ENCODE measurements at places on chromosomes 16 and 17.
A peak's percentile ranks its signal among the peaks of the same experiment; 100 is the strongest.

GRCh38 chr16:89507214-89507833 lies 879 bp upstream of the SPG7 start:
- no peak for DNase-seq

DNA sequence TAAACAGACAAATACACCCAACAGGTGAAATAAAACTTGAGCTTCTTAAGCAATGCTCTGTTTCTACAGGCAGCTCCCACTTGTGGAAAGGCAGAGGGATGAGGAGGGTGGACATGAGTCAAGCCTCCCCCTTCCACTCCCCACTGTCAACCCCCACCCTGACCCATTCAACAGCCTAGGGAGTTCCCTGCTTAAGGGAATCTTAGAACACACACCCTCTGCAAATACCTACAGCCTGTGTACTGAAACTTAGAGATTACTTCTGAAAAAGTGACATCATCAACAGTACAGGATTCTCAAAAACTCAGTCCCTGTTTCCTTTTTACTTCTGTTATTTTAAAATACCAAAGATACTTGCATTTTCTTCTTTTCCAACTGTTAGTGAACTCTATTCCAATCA lies 345.4 kb downstream of the SOX9 start:
- DNase-seq, result no peak

- DNase-seq, result no peak
These were observed 2.5 kb upstream of the ZFHX3 start for GRCh38 chr16:73050201-73051099.

- DNase-seq, result peak; percentile 32
These were observed 11.4 kb downstream of the DYNC1LI2 start for GRCh38 chr16:66740010-66740409.

DNA sequence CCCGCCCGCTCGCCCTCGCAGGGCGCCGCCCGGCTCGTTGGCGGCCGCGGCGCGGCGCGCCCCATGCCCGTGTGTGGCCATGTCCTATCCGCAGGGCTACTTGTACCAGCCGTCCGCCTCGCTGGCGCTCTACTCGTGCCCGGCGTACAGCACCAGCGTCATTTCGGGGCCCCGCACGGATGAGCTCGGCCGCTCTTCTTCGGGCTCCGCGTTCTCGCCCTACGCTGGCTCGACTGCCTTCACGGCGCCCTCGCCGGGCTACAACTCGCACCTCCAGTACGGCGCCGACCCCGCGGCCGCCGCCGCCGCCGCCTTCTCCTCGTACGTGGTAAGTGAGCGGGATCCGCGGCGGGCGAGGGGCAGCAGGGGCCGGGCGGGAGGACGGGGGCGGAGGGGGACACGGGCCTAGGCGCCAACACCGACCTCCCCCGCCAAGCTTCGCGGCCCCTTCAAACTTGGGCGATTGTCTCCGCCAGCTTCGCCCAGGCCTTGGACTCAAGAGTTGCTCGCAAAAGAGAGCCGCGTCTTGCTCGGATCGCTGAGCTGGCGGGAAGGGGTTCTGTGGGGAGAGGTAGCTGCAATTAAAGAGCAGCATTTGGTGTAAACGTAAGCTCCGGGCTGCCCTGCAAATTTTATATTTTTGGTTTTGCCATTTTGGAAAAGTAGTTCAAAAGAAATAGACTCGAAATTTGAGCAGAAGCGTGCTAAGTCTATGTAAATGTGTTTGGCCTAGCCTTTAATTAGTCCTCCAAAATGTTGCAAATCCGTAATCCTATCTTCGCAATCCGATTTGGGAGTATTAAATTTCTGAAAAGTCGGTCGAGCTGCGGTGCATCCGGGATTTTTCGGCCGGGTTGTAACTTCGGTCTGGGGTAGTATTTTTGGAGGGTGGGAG lies 702 bp downstream of the IRX5 start:
- peak; percentile 55 for DNase-seq

GRCh38 chr17:49490276-49490675 lies 4.8 kb upstream of the NGFR start:
- no peak for DNase-seq

DNA sequence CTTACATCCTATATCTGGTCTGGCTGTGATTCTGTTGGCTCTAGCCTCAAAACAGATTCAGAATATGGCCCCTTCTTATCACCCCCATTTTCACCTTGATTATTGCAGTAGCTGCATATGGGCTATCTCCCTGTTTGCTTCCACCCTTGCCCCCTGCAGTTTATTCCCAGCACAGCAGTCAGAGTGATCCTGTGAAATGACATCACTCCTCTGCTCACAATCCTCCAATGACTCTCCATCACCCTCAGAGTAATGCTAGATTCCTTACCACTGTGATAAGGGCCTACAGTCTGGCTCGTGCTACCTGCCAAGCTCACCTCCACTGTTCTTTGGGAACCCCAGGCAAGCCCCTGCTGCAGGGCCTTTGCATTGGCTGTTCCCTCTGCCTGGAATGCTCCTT lies 92.5 kb downstream of the ASIC2 start:
- DNase-seq, result peak; percentile 31

- no peak for DNase-seq
These were observed 436.1 kb upstream of the GOT2 start for GRCh38 chr16:59170099-59170712.

DNA sequence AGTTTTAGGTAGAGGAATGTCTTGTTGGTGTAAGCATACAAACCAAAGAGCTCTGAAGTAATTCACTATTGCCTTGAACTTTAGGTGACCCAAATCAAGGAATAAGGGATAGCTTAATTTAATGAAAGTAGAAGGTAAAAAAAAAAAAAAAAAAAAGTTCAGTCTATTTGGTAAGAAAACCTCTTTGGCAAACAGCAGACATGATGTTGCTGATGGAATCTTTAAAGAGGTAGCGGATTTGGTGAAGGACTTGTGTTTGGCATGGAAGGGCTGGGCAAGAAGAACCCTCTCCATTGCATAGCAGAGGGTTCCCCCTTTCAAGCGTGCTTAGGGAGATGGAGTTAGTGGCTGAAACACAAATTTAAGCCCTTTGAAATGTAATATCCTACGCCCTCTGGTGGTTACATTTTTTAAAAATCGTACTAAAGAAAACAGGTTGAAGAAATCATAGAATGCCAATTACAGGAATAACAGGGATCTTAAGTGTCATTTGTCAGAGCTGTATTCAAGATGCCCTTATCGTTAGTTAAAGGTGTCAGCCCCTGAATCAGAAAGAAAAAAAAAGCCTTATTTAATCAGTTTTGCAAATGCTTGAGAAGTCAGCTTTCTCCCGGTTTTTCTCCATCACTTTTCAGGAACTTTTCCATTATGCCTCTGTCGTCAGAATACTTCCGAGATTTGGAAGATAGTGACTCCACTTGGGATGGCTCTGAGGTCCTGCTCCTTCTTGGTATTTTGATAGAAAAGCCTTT lies 383.1 kb downstream of the KCNJ2 start:
- DNase-seq, result no peak

GRCh38 chr17:199191-199604 lies 17.7 kb upstream of the DOC2B start:
- no peak for DNase-seq

- no peak for DNase-seq
These were observed 1.8 kb upstream of the MT2A start for GRCh38 chr16:56606476-56607108.

GRCh38 chr17:81858170-81858966 lies 2.0 kb downstream of the P4HB start:
- no peak for DNase-seq

GRCh38 chr16:74650966-74651567 lies 15.6 kb downstream of the RFWD3 start:
- DNase-seq, result no peak

- DNase-seq, result peak; percentile 5
These were observed 45.3 kb downstream of the MPRIP start for GRCh38 chr17:17087424-17088015.

GRCh38 chr16:11118479-11118878 lies 137.5 kb downstream of the SOCS1 start:
- DNase-seq, result no peak

GRCh38 chr16:9082422-9082821 lies 9.0 kb upstream of the HAPSTR1 start:
- no peak for DNase-seq

- peak; percentile 98 for DNase-seq
These were observed 5.6 kb downstream of the ZNF598 start for GRCh38 chr16:2003827-2004641.

- no peak for DNase-seq
These were observed 1.2 kb upstream of the MT2A start for GRCh38 chr16:56607109-56607618.

- DNase-seq, result no peak
These were observed 38.0 kb upstream of the SNN start for GRCh38 chr16:11630046-11630767.

- peak; percentile 85 for DNase-seq
These were observed 17.1 kb upstream of the C17orf113 start for GRCh38 chr17:42067371-42068091.

- peak; percentile 53 for DNase-seq
These were observed 6.6 kb downstream of the ANKFN1 start for GRCh38 chr17:56159826-56160380.

DNA sequence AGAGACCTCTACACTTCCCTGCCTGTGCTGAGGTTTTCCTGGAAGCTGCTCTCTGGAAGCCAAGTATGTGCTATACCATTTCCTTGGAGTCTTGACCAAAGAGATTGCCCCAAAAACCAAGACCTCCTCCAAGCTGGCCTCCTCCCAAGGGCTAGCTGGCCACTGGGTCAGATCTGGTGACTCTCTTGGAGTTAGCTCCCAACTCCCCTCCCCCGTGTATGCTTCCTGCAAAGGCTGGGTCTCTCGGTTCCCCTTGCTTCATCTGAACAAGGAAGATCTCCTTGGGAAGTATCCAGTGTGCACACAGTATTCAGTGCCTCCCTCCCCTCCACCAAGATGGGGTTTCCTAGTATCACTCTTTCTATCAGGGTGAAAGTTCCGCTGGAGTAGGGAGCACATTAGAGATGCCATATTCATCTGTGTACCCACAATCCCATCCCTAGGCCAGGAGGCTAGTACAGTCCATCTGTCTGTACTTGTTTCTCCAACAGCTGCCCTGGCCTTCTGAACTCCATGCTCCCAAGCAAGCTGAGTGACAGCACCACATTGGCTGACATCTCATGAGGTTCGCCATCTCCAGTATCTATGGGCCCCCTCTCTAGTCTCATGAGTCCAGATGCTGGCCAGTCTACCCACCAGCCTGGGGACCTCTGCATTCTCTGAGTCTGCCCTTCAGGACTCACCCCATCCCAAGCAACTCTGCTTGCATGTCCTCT lies 3.2 kb downstream of the GAS7 start:
- no peak for DNase-seq

DNA sequence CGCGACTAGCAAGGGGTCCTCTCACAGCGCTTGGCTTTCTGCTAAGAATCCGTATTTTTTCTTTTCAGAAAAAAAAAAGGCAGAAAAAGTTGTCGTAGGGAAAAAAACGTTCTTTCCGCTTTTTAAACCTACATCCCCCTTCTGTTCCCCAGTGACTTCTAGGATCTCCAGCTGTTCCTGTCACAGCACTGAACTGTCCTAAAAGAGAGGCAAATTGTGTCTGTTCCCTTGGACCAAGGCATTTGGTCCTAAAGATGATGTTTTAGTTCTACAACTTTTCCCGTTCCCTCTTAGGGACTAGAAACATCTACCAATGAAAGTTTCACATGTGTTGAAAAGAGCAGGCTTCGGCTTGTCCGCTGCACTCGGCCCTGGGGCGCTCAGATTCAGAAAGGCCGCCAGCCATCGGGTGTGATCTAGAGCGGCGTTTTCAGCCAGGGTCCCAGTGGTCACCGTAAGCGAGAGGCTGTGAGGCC lies 100.7 kb upstream of the CHMP6 start:
- DNase-seq, result no peak

GRCh38 chr17:77523540-77523939 lies 382.8 kb downstream of the SEC14L1 start:
- DNase-seq, result no peak

GRCh38 chr17:50778988-50779387 lies 11.7 kb upstream of the ANKRD40CL start:
- no peak for DNase-seq

GRCh38 chr17:68603027-68603426 lies 1.9 kb upstream of the FAM20A start:
- no peak for DNase-seq

DNA sequence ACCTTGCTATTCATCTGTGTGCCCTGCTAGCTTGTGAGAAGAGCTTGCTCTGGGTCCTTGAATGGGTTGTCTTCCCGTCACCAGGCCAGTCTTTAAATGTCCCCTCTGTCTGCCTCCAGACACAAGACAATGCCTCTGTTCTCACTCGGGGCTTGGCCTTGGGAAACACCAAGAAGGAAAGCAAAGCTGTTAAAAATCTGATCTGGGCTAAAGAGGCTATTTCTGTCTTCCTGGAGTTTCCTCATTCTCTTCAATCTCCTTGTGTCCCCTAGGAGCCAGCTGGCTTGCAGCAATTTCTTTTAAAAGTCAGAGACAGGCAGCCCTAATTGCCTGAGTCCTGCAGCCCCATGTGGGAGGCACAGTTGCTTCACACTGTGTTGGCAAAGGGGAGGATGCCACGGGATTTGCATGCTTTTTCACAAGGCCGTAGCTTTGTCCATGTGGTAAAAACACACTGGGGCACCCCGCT lies 2.5 kb downstream of the DNAI2 start:
- no peak for DNase-seq

GRCh38 chr17:60103957-60104356 lies 25.2 kb upstream of the HEATR6 start:
- DNase-seq, result no peak

- no peak for DNase-seq
These were observed 9.9 kb downstream of the PCTP start for GRCh38 chr17:55760643-55761355.

- DNase-seq, result no peak
These were observed 24.0 kb downstream of the RNF213 start for GRCh38 chr17:80284631-80285030.

DNA sequence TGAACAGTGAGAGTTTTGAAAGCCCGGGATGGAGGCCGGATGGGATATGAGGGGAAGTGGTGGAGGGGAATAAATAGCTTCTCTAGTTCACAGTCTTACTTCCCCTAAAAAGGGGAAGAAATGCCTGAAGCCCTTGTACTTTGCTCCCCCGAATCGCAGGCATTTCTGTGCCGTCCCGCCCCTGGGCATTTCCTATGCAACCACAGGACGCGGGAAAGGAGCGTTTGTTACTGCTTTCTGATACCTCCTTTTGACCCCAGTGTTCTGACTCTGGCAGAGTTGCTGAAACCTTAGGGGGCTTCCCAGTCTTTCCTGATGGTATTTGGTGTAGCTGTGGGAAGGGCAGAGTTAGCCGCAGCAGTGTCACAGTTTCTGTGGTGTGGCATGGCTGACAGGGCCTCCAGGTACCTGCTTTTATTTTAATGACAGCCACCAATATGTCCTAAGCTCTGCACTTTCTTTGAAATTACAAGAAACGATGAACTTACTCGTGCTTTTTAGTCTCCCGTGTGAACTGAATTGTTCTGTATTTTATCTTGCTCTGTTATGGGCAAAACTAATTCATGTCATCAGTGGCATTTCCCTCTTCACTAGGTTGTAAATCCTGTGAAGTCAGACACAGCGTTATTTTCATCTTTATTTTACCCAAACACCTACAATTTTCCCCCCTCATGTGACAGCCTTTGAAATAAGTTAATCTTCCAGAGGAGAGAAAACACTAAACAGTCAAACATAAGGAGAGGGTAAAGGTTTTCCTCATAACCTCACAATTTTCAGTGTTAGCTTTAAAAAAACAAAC lies 27.1 kb downstream of the USP10 start:
- DNase-seq, result peak; percentile 26

GRCh38 chr17:82121246-82121645 lies 23.2 kb upstream of the FASN start:
- no peak for DNase-seq

- DNase-seq, result peak; percentile 37
These were observed 952 bp downstream of the BMERB1 start for GRCh38 chr16:15435216-15435864.

- no peak for DNase-seq
These were observed 40.0 kb downstream of the RTN4RL1 start for GRCh38 chr17:1985093-1985492.
